ENCODE measurements at places on chromosomes 6 and 20.

- no peak for DNase-seq
Measured at GRCh38 chr20:60813066-60813465, 439.0 kb upstream of the CDH4 start.

DNA sequence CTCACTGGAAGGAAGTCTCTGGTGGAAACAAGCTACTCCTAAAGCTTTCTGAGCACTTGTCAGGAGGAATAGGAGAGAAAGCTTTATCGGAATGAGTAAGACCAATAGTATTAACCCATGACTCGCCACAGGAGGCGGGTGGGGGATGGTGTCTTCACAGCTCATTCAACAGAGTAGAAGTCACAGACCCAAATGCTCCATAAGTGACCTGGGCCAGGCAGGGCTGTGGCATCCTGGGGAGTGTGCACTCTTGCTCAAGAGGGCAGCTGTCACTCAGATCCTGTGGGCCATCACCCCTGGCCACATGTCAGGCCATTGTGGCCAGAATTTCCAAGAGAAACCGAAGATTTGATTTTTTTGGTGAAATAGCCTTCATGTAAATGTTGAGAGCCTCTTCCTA lies 116.0 kb downstream of the SYCP2 start:
- no peak for DNase-seq

DNA sequence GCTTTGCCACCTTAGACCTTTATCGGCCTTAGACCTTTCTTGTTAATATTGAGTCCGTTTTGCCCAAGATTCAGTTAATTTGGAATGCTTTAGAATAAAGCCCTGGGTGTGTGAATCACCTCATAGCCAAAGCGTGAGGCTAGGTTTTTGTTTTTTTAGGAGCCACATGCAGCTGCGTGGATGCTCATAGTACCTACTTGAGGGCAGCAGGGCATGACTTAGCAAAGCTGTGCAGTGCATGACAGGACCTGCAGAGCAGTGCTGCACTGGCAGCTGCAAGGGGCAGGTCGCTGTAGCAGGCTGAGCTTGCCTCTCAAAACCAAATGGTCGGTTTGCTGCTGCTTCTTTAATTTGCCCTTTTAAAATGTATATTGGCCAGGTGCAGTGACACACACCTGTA lies 116.1 kb downstream of the JAG1 start:
- DNase-seq = no peak

GRCh38 chr20:33177866-33178265 lies 9.9 kb downstream of the BPIFA2 start:
- no peak for DNase-seq

DNA sequence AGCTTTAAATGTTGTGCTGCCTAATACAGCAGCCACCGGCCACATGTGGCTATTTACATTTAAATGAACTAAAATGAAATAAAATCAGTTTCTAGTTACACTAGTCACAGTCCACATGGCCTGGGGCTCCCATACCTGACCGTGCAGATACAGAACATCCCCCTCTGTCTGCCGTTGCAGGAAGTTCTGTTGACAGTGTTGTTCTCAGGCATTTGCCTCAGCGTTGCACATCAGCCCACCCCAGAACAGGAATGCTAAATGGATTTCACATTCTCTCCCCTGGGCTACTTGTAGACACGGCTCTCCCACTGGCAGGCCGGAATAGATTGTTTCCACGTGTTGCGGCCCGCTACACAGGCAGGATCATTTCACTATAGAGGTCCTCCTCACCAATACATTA lies 26.3 kb downstream of the JAG1 start:
- DNase-seq = no peak

DNA sequence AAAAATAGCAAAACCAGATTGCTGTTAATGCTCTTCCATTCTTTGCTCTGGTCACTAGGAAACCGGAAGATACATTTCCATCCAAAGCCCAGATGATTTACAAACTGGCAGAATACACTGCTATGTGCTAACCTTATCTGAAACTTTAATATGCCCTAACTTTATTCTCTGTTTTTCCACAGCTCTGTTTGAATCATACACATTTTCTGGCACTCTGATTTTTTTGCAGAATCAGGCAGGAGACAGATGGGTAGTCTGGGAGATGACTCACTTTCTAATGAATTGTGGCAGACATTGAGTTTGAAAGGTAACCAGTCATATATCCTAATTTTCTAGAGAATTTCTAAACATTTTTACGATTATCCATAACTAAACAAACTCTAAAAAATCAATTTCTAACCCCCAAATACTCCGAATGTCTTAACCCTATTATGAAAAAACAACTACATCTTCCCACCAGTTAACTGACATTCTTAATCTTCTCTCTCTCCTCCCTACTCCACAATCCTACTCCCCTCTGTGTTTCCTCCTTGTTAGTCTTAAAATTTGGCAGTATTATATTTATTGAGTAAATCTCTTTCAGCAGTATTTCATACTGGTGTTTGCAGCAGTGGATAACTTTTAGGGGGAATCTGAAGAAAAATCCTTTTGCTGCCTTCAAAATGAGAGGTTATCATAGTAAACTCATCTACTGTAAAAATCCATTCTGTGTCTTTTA lies 63.5 kb downstream of the MAN1A1 start:
- no peak for DNase-seq

- no peak for DNase-seq
Measured at GRCh38 chr6:153781306-153781705, 257.7 kb upstream of the OPRM1 start.

GRCh38 chr6:37481711-37482605 lies 17.7 kb downstream of the CCDC167 start:
- no peak for DNase-seq

DNA sequence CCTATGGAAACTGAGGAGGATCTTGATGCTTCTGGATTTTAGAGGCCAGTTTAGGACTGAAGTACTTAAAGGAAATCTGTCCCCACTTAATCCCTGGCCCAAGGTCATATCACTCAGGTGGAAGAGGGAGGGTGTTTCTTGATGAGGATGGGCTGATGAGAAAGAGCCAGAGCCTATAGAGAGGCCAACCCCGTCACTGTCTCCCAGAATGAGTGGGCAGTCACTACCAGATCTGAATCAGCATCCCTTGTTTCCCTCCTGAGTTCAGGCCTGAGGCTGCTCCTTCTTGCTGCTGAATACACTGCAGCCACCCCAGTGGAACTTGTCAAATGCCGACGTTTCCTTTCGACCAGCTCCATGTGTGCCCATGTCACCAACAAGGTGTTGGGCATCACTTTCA lies 14.8 kb downstream of the ARMC12 start:
- no peak for DNase-seq

DNA sequence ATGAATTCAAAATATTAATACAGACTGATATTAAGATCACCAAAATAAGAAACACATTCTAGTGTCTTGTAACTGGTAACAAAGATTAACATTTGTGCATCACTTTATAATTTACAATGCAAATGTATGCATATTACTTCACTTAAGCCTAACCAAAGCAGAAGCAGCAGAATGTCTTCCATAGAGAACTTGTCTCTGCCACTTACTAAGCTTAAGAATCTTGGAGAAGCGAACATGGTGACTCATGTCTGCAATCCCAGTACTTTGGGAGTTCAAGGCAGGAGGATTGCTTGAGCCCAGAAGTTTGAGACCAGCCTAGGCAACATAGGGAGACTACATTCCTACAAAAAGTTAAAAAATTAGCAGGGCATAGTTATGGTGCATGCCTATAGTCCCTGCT lies 18.8 kb downstream of the AK9 start:
- no peak for DNase-seq

DNA sequence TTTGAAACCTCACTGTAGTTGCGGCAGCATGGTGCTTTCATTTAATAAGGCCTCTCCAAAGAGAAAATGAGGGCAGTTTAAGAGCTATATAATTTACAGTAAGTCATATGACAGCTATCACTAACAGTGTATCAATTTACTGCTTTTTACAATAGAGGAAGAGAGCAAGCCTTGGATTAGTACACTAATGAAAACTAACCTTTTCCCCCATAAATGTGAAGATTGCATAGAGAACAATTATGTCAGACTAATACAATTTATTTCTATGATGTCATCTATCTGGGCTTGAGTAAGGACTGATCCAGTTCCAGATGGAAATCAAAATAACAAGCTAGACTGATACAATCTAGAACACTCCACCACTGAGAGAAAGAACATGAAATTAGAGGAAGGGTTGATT lies 78.1 kb upstream of the FAM83B start:
- no peak for DNase-seq

All from KBM-7 (cell line).